Brain pericyte (primary cell): ENCODE measurements at places on chromosomes 5 and 9.

GRCh38 chr9:89721176-89721700, 116.4 kb downstream of the GADD45G start:
- DNase-seq, result no peak

GRCh38 chr9:37952731-37953130, 48.8 kb upstream of the SLC25A51 start:
- no peak for DNase-seq

DNA sequence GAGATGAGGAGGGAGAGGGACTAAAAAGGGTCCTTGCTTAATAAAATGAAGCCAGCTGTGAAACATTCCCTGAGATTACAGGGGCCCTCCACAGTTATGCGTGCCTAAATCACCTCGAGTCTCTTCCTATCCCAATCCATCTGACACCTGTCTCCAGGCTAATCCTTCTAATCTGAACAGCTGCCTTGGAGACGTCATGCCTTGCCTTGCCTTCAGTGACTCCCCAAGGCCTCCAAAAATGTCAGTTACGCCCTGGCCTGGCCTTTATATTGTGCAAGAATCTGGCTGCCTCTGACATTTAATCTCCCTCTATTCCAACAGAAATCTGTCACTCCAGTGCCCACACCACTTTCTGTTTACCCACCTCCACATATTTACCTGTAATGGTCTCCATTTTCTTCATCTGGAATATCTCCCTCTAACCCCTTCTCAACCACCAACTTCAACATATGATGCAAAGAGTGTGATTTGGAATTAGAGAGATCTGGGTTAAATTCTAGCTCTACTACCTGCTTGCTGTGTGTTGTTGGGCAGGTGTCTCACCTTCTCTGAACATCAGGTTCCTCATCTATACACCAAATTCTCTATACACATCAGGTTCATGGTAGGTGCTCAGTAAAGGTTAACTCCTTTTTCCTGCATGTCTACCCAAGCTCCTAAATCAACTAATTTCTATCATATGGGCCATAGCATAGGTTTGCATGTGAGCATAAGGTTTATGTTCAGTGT, 57.9 kb downstream of the PTCD2 start:
- DNase-seq, result no peak

DNA sequence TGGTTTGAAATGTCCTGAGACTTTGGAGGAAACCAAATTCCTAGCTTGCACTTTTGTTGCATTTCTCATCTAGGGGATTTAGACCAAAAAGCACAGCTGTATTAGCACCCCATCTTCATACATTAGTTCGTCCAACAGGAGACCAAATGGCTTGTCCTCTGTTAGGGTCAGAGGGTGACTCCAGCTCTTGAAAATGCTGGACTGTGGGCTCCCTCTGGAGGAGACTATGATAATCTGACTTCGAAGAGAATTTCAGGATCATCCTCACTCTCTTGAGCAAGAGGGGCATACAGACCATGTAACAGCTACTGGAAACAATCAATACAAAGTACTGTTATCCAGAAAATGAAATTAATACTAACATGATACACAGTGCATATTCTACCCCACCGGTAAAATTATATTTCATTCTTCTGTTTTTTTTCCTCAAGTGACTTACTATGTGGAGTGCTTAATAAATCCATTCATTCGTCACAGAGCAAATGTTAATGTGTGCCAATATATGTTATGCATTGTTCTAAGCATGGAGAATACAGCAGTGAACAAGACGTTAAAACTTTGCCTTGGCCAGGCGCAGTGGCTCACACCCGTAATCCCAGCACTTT, 63.7 kb upstream of the PPP2CA start:
- DNase-seq, result peak; percentile 38

GRCh38 chr5:128681096-128681495, 143.1 kb upstream of the FBN2 start:
- no peak for DNase-seq
